ENCODE measurements at places on chromosomes 3 and 15. TPM values are rescaled to one million over a fixed set of nuclear protein-coding genes. Genes with fewer than 3 reads are reported as not detected.

Gene EPHB1
- 31.0 TPM for polyA plus RNA-seq

GRCh38 chr3:185420762-185421161, 57.8 kb downstream of the MAP3K13 start:
- DNase-seq, result peak; percentile 88

DNA sequence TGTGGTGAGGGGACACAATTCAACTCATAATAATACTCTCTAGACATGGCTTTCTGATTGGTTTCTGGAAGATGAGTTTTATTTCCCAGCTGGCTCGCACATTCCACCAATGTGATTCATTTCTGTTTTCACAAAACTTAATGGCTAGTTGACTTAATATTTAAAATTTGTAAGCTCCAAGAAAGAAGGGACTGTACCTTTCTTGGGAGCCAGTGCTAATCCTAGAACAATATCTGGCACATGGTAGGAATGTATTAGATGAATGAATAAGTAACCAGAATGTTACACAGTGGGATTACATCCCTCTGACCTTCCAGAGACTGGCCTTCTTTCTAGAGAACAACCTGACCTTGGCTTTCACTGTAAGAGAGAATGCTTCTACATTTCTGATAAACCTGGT, 262.8 kb downstream of the RORA start:
- DNase-seq, result no peak

DNA sequence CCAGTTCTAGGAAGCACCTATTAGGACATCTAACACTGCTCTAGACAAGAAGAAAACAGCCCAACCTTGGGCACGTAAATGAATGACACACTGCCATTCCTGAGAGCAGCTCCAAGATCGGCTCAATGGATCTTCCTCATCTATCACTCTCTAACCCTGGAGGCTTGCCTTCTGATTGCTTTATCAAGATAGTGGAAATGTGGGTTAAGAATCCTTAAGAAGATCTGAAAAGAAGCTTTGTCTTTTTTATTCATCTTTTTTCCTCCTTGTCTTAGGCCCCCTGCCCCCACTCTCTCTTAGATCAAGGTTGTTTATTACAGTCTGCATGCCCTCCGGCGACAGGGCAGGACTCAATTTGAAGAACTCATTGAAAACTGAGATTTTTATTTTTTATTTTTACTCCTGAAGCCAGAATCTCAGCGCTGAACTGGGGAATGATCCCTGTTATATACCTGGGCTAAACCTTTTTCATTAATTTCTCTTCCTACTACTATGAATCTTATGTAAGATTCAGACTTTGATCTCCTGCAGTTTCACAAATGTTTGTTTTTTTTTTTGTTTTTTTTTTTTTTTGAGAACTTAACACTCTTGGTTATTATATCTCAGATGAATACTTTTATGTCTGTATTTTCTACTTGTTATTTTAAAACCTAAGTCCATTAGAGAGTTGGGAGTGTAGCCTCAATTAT, 219.5 kb downstream of the SV2B start:
- DNase-seq, result no peak

Gene DCP1A
- 17.0 TPM for polyA plus RNA-seq

Gene RBMS3
- polyA plus RNA-seq, result 35.4 TPM

DNA sequence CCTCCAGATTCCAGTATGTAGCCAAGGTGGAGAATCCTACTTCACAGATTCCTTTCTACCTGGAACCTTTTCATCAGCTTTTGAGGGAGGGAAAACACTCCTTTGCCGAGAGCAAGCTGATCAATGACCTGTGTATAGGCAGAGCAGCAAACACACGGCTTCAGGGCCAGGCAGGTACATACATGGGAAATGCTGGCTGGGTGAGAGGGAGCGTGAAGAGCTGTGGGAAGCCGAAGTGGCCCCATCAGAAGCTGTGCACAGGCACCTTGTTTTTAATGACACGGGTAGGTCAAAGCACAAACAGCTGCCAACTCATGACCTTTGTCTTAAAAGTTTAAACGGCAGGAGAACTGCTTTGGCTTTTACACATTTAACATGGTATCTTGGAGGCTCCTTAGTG, 25.3 kb downstream of the STARD5 start:
- DNase-seq, result no peak

DNA sequence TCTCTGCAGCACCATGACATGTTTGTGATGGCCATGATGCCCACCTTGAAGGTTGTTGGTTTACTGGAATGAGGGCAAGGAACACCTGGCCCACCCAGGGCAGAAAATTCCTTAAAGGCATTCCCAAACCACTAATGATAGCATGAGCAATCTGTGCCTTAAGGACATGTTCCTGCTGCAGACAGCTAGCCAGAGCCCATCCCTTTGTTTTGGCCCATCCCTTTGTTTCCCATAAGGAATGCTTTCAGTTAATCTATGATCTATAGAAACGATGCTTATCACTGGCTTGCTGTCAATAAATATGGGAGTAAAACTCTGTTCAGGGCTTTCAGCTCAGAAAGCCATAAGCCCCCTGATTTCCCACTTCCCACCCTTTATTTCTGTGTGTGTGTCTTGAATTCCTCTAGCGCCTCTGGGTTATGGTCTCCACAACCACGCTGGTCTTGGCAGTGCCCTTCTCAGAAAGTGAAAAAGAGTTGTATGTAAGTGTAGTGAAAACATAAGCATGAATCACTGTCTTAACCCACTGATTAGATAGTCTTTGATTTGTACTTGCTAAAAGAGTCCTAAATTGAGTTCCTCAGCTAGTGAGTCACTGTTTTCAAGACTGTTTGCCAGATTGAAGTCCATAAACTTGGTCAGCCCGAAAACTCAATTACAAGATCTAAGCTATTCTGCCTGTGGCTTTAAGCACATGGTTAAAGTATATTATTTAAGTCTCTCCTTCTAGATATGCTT, 19.0 kb upstream of the CCR2 start:
- no peak for DNase-seq

GRCh38 chr3:161403251-161403650, 31.9 kb upstream of the SPTSSB start:
- DNase-seq, result no peak

- no peak for DNase-seq
Observed at GRCh38 chr3:123088387-123088786, 21.6 kb downstream of the PDIA5 start.

GRCh38 chr3:146308222-146308621, 57.3 kb upstream of the PLSCR4 start:
- no peak for DNase-seq

DNA sequence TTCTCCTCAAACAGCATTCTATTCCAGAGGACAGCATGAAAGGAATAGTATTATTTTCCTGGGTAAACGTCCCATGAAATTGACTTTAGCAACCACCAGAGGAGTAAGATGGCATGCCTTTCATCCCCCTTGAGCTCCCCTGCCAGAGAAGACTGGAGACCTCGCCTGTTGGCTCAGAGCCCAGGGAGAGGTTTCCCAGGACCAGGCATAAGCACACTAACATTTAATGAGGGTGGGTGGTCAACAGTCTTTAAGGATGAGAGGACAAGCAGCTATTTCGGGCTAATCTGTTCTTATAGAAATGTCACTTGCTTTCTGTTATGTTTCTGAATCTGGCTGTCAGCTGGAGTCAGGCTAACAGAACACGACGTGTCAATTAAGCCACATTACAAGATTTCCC, 390.5 kb downstream of the GABRG3 start:
- DNase-seq, result peak; percentile 50

Gene FANCD2OS
- not detected for polyA plus RNA-seq

Gene GOLGA8T
- 0.40 TPM for polyA plus RNA-seq

- DNase-seq, result no peak
Observed at GRCh38 chr15:20643024-20643770, 101.6 kb upstream of the GOLGA6L6 start.

- DNase-seq, result no peak
Observed at GRCh38 chr3:36372534-36372935, 7.8 kb upstream of the STAC start.
